Esophagus mucosa (tissue), 1 donor: ENCODE measurements at places on chromosomes 5 and 9. TPM values are rescaled to one million over a fixed set of nuclear protein-coding genes. Genes with fewer than 3 reads are reported as not detected.

DNA sequence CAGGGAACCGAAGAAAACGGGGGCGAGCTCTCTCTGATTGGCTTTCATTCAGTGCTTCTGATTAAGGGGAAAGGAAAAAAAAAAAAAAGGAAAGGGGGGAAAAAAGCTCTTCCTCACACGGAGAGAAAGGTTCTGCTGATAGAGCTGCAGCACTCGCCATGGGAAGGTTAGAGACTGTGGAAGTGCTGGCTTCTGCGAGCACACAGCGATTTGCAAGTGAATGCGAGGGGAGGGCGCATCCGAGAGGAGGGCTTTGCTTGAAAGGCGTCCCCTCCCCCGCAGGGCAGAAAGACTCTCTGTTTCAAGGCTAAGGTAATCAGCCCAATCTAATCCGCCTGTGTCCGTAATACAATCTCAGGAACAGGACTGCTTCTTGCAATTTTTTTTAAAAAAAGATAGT, at the start of gene CDH10:
Gene CDH10 (minus strand): TSS at position 218 of the 400 bp plus-strand sequence. CDS start 51,488 bp downstream, outside the sequence.
- no peak for ATAC-seq

Gene NEURL1B
- 12.7 TPM for total RNA-seq

Gene RASGEF1C
- not detected for total RNA-seq

DNA sequence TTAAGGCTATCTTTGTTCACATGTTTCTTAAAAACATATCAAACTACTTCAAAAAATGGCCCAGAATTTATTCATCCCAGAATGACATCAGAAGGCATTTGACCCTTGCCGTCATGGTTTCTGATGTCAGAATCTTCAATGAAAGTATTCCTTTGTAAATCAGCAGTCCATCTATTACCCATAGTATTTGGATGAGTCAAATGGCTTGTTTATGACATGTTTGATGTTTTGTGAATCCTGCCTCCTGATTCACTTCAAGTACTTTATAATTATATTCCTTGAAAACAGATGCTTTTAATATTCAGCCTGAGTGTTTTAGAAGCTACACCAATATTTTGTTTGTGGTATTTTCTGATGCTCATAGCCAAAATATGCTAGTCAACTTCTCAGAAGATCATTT, 200.8 kb upstream of the MEF2C start:
- ATAC-seq = no peak

- ATAC-seq = no peak
These were observed 76.6 kb upstream of the ADAMTS16 start for GRCh38 chr5:5063533-5063953.
